ENCODE measurements at places on chromosomes 7 and 10. TPM values are rescaled to one million over a fixed set of nuclear protein-coding genes. Genes with fewer than 3 reads are reported as not detected.

The HHEX gene
- 0.11 TPM for total RNA-seq

The SSC4D gene
- total RNA-seq, result 0.91 TPM

The RNF32 gene
- total RNA-seq, result 0.90 TPM

The RNF148 gene
- total RNA-seq, result not detected

The JAZF1 gene
- total RNA-seq, result 6.9 TPM

The MBL2 gene
- not detected for total RNA-seq

The AOAH gene
- 9.2 TPM for total RNA-seq

The MARVELD1 gene
- total RNA-seq, result 1.8 TPM

The MCU gene
- total RNA-seq, result 15.1 TPM

The HGF gene
- total RNA-seq, result not detected

The SFTPA2 gene
- not detected for total RNA-seq

The CHAT gene
- not detected for total RNA-seq

The ACSM6 gene
- not detected for total RNA-seq

The LIPN gene
- total RNA-seq, result not detected

The CTTNBP2 gene
- total RNA-seq, result not detected

The AKR1C4 gene
- total RNA-seq, result not detected

The TAX1BP1 gene
- total RNA-seq, result 101 TPM

The CRYGN gene
- total RNA-seq, result not detected

The MEIG1 gene
- total RNA-seq, result 0.81 TPM

The NACAD gene
- 0.21 TPM for total RNA-seq

The OIT3 gene
- not detected for total RNA-seq

The STARD3NL gene
- 27.9 TPM for total RNA-seq

The PIK3AP1 gene
- total RNA-seq, result 2.7 TPM

The KLF14 gene
- total RNA-seq, result not detected

The TMEM213 gene
- total RNA-seq, result not detected

The NPY4R2 gene
- total RNA-seq, result not detected

The AMZ1 gene
- total RNA-seq, result 0.14 TPM

The GRID1 gene
- not detected for total RNA-seq

The PAX2 gene
- total RNA-seq, result 0.05 TPM

The HOXA4 gene
- total RNA-seq, result not detected
